Activated naive CD8-positive, alpha-beta T cell treated with anti-CD3 and anti-CD28 coated beads, Interleukin-2, amount 50 U/mL, for 24 hours (primary cell): ENCODE measurements at places on chromosomes 2 and 18.

GRCh38 chr2:207037896-207038295 is 98.6 kb downstream of the CPO start:
- DNase-seq: no peak

- no peak for DNase-seq
Measured at GRCh38 chr2:239994086-239994485, 31.1 kb downstream of the NDUFA10 start.

GRCh38 chr2:153478289-153479261 is at the start of gene RPRM:
RPRM (minus strand) TSS chr2:153478762; CDS start chr2:153478565, 197 bp downstream.
- DNase-seq: peak; percentile 65

DNA sequence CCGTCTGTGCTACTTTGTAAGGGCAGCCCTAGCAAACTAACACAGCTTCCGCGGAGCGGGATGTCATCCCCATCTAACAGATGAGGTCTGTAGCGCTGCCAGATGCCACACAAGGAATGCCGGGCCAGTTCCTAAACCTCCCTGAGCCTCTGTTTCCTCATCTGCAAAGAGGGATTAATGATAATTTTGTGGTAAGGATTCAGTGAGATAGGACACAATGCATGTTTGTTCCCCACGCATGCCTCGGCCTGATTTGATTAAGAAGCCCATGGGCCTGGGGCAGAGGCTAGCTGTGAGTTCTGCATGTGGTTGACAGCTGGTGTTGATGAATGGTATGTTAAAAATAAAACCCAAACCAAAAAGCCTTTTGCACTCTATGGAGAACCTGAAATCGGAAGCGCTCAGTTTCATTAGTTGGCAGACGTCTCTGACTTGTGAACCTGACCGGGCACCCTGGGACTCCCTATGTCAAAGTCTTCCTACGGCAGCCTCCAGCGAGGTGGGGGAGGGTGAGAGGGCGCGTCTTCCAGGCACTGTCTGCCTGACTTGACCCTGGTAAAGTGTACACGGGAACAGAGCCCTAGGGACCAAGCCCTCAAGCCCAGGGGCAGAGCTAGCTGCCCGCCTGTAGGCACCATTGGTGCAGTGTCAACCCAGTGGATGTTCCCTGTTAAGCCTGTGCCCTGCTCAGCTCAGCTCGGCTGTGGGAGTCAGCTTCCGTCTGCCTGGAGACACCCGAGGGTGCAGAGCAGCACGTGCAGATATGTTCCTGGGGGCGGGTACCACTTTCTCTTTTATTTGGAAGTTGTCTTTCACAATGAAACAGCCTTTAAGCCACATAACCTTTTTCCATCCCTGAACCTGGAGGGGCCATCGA is 14.8 kb upstream of the INHBB start:
- DNase-seq: no peak

GRCh38 chr2:38945911-38946310 is 56.2 kb downstream of the ARHGEF33 start:
- no peak for DNase-seq

DNA sequence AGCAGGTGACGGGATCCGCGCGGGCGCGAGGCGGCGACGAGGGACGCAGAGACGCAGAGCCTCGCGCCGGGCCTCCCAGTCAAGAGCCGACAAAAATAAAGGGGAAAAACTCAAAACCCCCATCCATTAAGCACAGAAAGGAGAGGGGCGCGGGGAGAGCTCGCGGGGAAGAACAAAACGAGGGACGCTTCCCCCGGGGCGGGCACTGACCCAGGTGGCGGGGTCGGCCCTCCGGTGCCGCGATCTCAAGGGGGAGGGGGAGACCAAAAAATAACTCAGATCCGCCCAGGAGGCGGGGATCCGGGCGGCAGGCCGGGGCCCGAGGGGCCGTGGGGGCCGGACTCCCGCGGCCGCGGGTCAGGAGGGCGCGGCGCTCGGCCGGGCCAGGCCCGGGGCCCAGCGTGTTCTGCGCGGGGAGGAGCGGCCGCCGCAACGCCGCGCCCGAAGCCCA is 597 bp downstream of the RNF103 start:
- DNase-seq: peak; percentile 64

DNA sequence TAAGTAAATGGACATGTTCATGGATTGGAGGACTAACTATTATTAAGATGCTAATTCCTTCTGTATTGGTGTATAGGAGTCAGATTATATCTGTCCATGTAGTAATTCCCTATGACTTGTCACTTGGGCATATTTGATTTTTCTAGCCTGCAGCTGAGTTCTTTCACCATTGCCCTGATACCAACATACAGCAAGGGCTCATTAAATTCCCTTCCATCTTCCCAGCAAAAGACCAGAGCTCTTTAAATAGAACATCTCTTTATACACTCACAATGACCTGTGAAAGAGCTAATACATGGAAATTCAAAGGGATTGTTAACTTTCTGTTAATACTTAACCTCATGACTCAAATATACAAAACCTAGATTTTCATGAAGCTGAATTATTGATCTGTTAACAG is 492.3 kb upstream of the VRK2 start:
- no peak for DNase-seq

- no peak for DNase-seq
Measured at GRCh38 chr2:233148354-233148753, 88.2 kb downstream of the INPP5D start.

- no peak for DNase-seq
Measured at GRCh38 chr2:101145406-101145805, 5.8 kb downstream of the TBC1D8 start.

DNA sequence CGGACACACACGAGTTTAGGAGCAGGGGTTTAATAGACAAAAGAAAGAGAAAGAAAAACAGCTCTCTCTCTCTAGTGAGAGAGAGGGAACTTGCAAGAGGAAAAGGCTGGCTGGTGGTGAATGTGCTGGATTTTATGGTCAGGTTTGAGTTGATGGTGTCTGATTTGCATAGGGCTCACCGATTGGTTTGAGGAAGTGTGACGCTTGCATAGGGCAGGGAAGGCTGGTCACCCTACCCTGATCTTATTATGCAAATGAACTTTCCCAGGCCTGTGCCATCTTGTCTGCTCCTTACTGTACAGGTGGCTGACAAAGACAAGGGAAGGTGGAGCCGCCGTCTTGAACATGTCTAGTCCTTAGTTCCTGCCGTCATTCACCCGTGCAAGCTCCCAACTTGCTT is 408.9 kb downstream of the RIT2 start:
- no peak for DNase-seq

GRCh38 chr2:15579641-15580040 is 12.0 kb upstream of the DDX1 start:
- no peak for DNase-seq

GRCh38 chr2:240898108-240898730 is 2.3 kb upstream of the MAB21L4 start:
- no peak for DNase-seq

GRCh38 chr18:46794607-46795006 is 37.8 kb upstream of the ST8SIA5 start:
- no peak for DNase-seq
